ENCODE measurements at places on chromosomes 1 and 21.

DNA sequence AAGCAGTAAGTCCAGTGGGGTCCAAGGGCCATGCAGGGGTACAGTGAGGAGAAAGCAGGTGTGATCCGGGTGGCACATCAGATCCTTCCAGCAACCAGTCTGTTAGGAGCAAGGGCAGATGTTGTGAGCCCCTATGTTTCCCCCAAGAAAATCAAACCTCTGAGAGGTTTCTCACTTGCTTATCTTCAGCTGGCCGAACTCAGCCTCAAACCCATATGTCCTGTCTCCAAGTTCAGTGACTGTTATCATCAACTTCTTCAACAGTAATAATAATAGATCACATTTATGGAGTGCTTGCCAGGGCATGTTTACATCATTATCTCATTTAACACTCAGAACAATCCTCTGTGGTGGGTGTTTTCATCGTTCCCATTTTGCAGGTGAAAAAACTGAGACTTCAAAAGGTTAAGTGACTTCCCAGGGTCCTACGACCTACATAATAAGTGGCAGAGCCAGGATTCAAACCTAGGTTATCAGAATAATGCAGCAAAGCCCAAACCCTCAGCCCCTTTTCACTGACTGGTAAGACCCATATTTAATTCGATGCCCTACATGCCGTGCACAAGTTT, 3.3 kb downstream of the CAPN2 start:
- DNase-seq = no peak

DNA sequence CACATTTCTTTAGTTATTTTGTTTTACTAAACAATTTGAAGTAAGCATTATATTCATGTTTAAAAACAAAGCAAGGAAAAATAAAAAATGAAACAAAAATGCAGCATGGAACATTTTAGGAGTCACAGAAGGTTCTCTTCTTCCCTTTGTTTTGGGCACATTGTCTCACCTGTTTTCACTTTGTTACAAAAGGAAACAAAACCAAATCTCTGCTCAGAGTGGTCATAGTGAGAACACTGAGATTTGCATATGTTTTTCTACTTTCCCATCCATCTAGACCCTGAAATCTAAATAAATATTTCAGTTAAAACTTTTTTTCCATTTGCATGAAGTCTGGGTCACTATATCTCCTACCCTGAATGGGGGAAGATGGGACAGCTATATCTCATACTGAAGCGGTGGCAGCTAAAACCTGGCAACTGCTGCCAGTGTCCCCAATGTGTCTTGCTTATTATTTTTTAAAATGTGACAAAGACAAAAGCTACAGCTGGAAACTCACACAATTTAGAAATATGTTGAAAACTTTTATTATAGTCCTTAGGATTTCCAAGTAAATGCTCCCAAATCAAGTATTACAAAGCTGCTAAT, 3.5 kb downstream of the EXOC8 start:
- DNase-seq = no peak

- DNase-seq = no peak
These were observed 6.1 kb downstream of the NPL start for GRCh38 chr1:182795563-182796228.

GRCh38 chr21:35007348-35007747, 41.8 kb downstream of the RUNX1 start:
- no peak for DNase-seq

DNA sequence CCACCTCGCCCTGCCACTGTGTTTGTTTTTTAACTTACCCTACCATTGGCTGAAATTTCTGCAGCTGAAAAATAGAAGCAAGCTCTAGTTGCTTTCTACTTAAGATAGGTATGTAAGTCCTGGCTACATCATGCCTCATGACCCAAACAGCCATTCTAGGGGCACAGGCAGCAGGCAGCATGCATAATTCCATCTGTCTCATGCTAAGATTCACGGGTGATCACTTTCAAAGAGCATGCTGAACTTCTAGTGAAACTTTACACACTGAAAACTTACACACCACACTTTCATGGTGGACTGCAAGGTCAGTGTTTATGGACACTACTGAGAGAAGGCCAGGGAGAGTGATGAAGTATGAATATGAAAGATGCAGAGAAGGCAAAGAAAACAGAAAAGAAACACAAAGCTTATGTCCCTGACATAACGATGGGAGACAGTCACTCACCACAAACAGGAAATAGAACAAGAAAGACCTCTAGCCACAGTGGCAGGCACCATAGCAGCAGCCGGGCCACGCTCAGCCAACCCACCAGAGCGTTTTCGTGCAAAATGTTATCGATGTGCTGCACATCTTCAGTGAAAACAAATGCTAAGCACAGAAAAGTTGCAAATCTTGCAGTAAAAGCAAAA, 102.3 kb upstream of the TIAM1 start:
- no peak for DNase-seq

DNA sequence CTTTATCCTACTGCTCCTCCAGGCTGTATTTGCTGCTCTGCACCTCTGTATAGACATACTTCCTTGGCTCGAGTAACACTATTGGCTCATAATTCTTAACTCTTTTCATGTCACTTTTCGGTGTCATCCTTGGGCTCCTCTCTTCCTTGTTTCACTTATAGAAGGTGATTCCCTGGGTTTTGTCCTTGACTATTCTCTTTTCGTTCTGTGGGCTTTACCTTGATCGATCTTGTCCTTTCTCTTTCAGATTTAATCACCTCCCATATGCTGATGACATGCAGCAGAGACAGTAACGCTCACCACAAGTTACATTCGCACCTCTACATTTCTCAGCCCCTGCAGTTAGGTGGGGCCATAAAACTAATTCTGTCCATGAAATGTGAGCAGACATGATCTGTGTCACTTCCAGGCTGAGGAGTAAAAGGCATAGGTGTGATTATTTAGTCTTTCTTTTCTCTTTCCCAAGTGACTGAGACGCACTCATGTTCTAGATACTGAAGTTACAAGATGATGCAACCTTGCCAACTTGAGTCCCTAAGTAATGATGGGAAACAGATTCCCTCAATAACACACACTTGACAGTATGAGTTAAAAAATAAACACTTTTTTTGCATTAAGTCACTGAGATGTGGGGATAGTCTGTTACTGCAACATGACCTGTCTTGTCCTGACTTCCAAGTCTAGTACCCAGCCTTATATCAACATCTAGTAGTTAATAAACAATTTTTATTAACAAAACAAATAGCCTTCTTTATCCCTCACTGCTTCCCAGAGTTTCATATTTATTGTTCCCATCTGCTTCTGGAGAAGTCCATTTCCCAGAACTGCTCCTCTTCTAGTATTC, 49.9 kb upstream of the HAO2 start:
- DNase-seq = no peak

DNA sequence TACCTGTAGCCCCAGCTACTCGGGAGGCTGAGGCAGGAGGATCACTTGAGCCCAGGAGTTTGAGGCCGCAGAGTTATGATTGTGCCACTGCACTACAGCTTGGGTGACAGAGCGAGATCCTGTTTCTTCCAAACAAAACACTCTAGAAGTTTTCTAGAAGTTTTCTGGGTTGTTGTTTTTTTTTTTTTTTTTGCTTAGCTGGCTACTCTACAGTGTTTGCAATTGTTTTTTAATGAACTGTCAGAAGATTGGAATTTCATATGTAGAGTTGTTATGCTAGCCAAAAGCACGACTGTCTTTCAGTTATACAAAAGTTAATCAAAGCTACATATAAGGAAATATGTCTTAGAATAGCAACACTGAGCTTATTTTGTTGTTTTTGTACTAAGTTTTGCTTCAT, 30.9 kb upstream of the NEXN start:
- no peak for DNase-seq

- no peak for DNase-seq
These were observed 36.6 kb upstream of the CNIH3 start for GRCh38 chr1:224579526-224579925.

GRCh38 chr1:41661428-41662060, 177.1 kb upstream of the EDN2 start:
- DNase-seq = peak; percentile 16

DNA sequence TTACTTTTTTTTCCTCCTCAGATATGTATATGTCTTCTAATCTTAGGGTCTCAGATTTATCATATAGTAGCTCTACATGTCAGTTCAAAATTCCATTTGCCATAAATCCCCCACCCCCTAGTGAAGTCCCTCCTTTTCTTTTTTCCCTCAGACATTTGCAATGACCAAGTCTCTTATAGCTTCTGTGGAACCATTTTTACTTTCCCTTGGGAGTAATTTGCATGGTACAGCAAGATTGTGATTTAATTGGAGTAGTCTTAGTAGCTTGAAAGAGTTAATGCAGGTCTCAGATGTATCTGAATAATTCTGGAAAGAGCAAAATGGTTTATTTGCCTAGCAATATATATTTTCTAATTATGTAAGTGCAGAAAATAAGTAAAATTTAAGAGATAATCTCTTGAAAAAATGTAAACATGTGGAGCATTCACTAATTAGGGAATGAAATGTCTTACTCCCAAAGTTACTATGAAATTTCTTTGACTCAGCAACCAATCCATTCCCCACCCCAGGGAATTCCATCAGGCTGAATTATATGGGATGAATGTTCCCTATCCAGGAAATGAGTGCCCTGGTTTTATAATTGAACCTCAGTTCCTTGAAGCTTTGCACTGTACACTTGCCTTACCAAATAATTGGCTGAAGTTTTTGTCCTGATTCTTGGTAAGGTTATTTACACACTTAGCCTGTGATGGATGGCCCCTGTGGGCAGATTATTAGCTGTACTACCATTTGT, 267.0 kb downstream of the DNM3 start:
- peak; percentile 21 for DNase-seq

DNA sequence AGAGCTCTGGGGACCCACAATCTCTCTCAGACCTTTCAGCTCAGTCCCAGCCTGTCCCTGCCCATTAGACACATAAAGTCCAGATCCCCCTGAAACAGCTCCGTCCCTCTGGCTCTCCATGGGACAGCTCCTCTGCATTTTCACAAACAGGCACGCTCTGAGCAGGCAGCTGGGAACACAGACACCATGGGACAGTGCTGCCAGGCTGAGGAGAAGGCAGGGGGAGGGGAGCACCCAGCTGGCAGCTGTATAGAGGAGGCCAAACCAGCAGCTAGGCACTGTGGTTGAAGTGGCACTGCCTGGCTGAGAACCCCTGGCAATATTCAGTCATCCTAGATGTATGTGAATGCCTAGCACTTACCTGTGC, 2.0 kb downstream of the TMEM63A start:
- DNase-seq = no peak

DNA sequence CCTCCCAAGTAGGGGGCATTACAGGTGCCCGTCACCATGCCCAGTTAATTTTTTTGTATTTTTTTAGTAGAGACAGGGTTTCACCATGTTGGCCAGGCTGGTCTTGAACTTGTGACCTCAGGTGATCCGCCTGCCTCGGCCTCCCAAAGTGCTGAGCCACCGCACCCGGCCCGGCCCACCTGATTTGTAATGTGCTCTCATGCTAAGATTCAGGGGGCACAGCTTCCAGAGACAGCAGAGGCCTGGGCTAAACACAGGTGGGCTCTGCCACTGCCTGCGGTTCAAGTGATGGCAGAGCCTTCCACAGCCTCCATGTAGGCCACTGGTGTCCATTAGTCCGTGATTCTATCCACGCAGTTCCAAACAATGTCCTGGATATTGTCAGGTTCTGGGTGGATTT, 98.4 kb downstream of the PDE9A start:
- no peak for DNase-seq

DNA sequence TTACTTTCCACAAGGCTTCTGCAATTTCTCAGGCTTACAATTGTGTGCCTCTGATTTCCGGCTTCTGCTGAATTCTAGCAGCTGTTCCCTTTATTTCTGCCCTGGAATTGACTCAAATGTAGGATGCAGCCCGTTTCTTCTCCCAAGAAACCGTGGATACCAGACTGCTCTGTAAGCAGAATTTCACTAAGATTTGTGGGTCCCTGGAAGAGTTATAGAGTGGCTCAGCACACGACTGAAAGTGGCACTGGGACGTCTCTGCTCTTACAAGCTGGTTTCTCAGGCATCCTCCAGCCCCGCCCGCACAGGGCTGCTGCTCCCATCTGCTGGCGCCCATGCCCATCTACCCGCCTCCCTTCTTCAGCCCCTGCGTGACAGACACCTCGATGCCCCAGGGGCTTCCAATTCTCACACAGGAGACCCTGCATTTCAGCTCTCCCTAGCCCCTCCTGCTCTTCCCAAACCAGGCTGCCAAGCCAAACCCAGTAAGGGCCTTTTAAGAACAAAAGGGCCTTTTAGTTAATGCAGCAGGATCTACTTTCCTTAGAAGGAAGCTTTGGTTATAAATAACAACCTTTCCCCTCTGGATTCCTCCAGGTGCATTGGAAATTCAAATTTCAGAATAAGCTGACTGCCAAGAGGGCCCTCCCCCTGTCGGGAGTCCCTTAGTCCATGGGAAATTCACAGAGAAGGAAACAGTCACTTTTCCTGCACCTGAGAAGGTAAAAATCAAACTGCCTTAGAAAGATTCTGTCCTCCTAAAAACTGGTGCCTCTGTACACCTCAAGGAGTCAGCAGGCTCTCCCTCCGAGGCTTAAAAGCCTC, 45.4 kb upstream of the TENT5B start:
- no peak for DNase-seq

- no peak for DNase-seq
These were observed 73.1 kb upstream of the SCCPDH start for GRCh38 chr1:246651012-246651695.

- no peak for DNase-seq
These were observed 178.9 kb downstream of the DHRS3 start for GRCh38 chr1:12439073-12439472.

DNA sequence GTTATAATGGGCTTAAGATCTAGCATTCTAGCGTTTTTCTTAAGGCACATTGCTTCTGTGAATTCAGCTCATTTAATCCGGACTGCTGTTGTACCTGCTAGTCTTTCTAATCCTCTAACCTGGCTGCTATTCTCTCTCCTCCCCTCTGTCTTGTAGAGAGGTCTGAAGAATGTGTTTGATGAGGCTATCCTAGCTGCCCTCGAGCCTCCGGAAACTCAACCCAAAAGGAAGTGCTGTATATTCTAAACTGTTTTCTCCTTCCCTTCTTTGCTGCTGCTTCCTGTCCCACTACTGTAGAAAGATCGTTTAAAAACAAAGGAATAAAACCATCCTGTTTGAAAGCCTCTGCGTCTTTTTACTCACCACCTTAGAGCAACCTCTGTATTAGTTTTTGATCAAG, 37.3 kb downstream of the CDC42 start:
- no peak for DNase-seq

GRCh38 chr1:164325786-164326185, 233.2 kb upstream of the PBX1 start:
- no peak for DNase-seq

- no peak for DNase-seq
These were observed 84.5 kb upstream of the ESRRG start for GRCh38 chr1:216807696-216808095.

- peak; percentile 49 for DNase-seq
These were observed 84.4 kb upstream of the HOOK1 start for GRCh38 chr1:59730302-59730701.

- no peak for DNase-seq
These were observed 44.0 kb downstream of the RNF187 start for GRCh38 chr1:228530951-228531731.

- no peak for DNase-seq
These were observed 59.2 kb upstream of the ATP5PO start for GRCh38 chr21:33974513-33975468.

DNA sequence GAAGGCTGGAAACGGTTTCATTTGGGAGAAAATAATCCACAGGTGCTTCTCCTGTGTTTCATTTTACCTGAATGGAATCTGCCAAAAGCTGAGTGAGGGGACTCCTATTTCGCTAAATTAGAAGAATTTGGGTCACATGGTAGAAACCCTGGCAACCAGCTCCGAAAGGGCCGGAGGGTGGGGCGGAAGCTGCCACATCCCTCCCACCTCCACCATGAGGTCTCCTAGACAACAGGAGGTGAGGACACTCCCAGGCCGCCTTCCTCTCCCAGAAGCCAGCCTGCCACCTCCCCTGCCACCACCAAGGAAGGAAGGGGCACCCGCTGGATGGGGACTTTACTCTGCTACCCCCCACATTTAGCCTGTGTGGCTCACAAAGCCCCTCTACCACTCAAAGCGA, 199.9 kb upstream of the ZC3H12A start:
- no peak for DNase-seq

All from NCI-H226 (cell line).